ENCODE measurements at places on chromosomes 11 and 22.
A peak's percentile ranks its signal among the peaks of the same experiment; 100 is the strongest.

DNA sequence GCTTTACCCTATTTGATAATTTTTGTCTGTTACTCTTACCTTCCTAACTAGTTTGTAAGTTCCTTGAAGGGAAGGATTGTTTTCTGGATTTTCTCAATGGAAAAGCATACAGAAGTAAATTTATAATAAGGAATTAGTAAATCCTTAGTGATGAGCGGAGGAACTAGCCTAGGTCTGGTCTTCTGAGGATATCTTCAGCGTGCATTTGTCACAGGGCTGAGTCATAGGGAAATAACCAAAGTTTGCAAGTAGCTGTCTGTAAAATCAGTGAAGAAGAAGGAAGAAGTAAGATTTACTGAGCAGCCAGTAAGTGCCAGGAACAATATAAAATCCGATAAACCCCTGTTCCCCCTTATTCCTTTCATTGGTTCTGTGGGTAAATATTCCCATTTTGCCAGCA lies 162.7 kb upstream of the SORL1-AS1 start:
- DNase-seq: no peak

- DNase-seq: peak; percentile 51
Observed at GRCh38 chr11:57482782-57483561, 22.6 kb downstream of the RTN4RL2 start.

DNA sequence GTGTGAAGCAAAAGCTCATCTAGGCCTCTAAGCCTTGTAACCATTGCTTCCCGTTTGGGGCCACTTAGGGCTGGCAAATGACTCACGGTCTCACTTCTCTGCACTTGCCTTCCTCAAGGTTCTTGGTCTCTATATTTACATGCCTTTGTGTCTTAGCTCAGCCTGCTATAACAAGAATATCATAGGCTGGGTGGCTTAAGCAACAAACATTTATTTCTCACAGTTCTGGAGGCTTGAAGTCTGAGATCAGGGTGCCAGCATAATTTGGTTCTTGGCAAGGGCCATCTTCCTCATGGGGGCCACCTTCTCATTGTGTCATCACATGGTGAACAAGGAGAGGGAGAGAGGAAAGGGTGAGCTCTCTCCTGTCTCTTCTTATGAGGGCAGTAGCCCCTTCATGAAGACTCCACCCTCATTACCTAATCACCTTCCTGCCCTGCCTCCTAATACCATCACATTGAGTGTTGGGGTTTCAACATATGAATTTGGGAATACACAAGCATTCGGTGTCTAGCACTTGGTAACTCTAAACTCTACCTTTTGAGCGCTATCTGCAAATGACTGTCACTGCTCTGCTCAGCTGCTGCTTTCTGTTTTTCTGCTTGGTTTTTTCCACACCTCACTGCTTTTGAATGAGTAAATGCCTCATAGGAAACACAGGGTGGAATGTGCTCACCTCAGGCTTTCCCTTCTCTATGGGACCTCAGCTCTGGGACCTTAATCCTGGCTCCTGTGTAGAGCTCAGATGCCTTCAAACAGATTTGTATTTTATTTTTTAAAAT lies 16.2 kb upstream of the ME3 start:
- no peak for DNase-seq

- no peak for DNase-seq
Observed at GRCh38 chr11:47616726-47617416, 22.7 kb upstream of the C1QTNF4 start.

- no peak for DNase-seq
Observed at GRCh38 chr11:64098318-64098831, 62.6 kb downstream of the FLRT1 start.

DNA sequence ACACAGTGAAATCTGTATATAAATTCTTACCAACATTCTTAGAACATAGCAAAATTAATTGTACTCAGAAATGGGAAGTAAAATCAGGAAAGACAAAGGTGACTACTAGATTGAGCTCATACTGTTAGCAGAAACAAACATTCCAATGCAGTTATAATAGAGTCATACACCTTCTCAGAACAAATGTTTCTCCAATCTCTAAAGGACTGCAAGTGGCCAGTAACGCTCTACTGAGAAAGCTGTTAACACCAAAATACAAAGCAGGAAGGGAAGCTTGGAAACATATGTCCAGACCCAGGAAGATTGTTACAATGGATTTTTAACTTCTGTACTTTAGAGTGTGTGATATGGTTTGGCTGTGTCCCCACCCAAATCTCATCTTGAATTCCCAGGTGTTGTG lies 341.5 kb downstream of the LARGE1 start:
- no peak for DNase-seq

DNA sequence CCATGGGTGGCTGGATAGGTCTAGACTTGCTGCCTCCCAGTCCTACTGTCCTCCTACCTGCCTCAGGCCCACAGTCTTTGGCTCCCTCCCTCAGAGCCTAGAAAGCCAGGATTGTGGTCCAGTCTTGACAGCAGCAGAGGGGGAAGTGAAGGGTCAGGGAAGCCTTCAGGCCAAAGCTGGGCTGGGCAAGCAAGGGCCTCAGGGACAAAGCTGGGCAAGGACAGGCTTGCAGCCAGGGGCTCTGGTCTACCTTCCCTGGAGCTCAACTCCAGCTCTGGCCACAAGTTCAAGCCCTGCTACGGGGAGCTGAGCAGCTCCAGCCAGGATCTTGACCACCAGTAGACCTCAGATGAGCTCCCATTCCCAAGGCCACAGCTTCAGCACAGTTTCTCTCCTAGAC lies 14.9 kb downstream of the LMO1 start:
- DNase-seq: no peak

- DNase-seq: no peak
Observed at GRCh38 chr11:78149646-78150045, 10.2 kb upstream of the ALG8 start.

DNA sequence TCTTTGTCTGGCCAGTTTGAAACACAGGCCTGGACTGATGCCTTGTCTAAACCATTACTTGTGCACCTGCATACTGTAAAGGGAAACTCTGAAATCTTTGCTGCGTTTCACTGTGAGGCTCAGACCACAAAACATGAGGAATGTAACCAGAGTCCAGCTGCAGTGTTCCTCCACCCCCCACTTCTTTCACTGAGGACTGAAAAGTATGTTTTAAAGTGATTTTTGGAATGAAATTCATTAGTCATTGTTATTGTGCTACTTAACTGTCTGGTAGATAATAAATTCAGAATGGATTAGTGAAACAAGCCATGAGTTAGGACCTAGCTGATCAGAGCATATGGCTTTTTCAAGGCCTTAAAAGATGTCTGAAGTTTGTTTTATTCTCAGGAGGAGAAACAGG lies 181.2 kb downstream of the WNT11 start:
- DNase-seq: no peak

- DNase-seq: no peak
Observed at GRCh38 chr11:68264244-68264643, 7.5 kb downstream of the C11orf24 start.

- no peak for DNase-seq
Observed at GRCh38 chr11:113014262-113015097, 53.3 kb downstream of the NCAM1 start.

DNA sequence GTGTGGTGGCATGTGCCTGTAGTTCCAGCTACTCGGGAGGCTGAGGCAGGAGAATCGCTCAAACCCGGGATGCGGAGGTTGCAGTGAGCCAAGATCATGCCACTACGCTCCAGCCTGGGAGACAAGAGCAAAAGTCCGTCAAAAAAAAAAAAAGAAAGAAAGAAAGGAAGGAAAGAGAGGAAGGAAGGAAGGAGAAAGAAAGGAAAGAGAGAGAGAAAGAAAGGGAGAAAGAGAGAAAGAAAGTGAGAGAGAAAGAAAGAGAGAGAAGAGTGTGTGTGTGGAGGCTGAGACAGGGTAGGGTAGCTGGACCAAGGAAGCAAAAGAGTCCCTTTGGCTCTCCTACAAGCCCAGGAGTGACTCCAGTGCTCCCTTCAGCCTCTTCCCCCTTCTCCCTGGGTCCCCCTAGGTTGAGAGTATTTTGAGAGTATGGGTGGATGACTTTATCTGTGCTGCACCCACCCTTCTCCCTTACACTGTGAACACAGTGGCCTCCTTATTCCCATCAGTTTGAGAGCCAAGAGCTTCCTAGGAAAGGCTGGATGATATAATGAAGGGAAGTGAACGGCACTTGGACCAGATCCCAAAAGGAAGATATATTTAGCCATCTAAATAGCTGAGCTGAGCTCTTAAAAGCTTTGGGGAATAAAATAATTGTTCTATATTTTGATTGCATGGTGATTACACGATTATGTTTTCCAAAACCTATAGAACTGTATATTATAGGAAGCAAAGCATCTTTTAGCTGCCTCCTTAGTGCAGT lies 9.5 kb upstream of the DENND5A start:
- no peak for DNase-seq

DNA sequence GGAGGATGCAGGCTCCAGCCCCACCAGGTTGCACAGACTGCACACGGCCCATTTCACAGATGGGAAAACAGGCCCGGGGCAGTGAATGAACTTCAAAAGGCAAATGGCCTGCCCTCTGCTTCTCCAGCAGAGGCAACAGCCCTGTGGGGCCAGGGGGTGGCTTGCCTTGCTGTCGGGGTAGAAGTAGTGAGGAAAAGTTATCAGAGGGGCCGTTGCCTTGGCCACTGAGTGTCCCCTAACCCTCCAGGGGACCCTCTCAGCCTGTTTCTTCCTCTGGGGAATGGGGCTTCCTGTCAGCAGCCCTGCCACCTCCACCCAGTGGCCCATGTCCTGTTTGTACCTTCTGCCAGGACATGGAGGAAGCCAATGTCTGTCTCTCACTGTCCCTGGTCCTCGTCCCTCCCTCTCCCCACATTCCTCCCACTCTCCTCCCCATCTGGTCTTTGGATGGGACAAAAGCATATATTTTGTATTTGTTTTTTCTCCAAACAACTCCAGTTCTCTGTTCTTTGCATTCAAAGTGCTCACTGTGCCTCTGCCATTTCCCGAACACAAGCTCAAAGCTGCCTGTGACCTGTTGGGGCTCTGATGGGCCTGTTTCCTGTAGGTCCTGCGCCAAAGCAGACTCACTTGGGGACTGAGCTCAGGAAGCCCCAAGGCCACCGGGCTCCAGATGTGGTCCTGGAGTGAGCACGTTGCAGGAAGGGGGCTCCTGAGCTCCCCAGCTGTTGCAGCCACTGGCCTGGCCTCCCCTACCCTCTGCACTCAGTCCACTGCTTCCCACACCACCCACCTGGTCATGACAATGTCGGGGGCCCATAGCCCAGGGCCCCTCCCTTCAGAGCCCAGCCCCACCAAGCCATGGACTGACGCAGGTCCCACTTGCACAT lies 9.5 kb downstream of the MAP4K2 start:
- no peak for DNase-seq

DNA sequence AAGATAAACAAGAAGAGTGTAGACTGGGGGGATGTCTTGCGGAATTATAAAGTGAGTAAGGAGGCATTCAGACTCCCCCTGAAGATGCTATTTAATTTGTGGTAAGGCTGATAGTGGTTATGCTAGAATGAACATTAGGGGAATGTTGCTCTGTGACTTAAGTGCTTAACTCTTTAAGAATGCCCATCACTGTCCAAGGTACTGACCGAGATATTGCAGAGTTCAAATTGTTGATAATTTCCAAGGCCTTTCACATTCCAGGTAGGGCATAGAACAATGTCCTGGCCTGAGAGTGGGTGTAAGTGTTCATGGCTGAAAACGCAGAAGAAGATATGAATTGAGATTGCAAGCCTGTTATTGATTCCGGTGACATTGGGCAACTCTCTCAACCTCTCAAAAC lies 90.3 kb upstream of the SEZ6L start:
- DNase-seq: no peak

DNA sequence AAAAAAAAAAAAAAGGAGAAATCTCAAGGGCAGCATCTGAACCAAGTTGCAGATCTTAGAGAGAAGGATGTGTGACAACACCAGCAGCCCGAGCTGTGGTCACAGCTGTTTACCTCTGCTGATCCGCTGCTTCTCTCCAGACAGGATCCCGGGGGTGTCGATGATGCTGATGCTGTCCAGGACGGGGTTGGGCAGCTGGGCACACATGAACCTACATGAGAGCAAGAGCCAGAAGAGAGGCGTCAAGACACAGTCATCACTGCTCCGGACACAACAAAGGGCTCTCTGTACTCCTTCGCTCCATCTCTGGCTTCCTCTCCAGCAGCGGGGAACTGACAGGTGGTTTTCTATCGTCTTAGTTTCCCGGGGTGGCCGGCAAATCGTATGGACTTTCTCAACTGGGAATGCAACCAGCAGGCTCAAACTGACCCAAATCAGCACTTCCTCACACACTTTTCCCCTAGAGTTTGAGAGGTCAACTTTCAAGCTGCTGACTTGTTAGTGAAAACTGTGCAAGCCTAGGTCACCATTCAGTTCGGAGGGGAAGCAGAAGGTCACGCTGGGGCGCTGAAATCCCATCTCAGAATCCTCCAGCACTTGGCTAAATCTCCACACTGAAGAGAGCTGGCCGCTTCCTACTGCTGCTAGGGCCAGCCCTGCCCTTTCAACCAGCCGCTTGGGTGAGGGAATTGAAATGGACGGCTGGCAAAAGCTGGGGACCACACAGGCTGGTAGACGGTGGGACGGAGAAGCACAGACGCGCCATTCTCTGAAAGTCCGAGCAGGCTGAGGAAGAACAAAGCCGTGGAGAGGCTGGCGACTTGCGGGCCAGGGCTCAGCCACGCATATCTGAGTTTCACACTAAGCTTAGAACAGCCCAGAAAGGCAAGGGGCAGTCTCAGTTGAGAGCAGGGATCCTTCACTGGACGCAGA lies 3.8 kb downstream of the EHD1 start:
- DNase-seq: no peak

DNA sequence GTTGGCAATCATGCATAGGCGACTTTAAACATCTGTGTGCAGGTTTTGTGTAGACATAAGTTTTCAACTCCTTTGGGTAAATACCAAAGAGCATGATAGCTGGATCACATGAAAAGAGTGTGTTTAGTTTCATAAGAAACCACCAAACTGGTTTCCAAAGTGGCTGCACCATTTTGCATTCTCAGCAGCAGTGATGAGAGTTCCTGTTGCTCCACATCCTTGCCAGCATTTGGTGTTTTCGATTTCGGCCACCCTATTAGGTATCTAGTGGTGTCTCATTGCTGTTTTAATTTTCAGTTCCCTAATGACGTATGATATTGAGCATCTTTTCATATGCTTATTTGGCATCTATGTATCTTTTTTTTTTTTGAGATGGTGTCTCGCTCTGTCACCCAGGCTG lies 62.8 kb upstream of the CCND1 start:
- no peak for DNase-seq

- DNase-seq: no peak
Observed at GRCh38 chr11:86183694-86184093, 60.9 kb upstream of the EED start.
